ENCODE measurements at places on chromosomes 12 and 14. TPM values are rescaled to one million over a fixed set of nuclear protein-coding genes. Genes with fewer than 3 reads are reported as not detected.

DNA sequence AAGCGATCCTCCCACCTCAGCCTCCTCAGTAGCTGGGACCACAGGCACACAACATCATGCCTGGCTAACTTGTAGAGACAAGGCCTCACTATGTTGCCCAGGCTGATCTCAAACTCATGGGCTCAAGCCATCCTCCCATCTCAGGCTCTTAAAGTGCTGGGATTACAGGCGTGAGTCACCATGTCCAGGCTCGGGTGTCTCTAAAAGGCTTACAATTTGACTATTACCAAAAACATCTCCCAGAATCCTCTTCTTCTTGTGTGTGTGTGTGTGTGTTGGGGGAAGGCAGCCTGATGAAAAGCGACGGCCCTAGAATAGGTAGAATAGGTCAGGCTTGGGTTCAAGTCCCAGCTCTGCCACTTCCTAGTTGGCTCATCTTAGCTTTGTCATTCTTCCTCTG lies 16.8 kb downstream of the MSI1 start:
- DNase-seq: no peak

DNA sequence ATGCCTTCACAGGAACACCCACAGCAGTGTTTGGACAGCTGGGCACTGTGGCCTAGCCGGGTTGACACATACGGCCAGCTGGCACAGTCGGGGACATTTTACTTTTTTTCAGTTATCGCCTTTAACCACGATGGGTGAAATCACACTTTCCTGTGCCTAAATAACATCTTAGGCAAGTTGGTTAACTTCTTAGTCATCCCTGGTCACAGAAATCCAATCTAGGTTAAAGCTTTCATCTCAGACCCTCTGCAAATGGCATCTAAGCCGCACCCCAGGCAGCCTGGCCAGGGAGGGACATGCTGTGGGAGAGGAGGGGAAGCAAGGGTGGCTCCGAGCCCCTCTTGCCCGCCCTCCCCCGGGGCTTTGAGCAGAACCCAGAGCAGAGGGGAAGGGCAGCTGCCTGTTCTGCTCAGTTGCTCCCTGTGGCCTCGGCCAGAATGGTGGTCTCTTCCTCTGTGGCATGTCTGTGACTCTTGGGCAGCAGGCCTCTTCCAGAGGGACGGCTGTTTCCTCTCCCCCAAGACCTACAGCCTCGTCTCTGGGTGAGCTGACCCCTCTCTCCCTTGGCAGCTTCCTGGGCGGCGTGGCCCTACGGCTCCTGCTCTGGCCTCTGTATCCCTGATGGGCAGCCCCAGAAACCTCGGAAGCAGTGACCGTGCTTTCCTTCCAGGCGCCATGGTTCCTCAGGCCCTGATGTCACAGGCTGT lies 85.4 kb upstream of the DYNC1H1 start:
- DNase-seq: no peak

Gene C12orf56
- not detected for total RNA-seq

- no peak for DNase-seq
Observed at GRCh38 chr12:100043631-100044030, 58.9 kb upstream of the ANKS1B start.

Gene MEG3
- 5.7 TPM for total RNA-seq

Gene RABGGTA
- 13.6 TPM for total RNA-seq

- no peak for DNase-seq
Observed at GRCh38 chr14:98173305-98173704, 1098.7 kb downstream of the BCL11B start.

GRCh38 chr12:70557583-70558191 lies 79.5 kb downstream of the PTPRB start:
- DNase-seq: no peak

Gene GPD1
- 190 TPM for total RNA-seq

Gene GPRC5D
- not detected for total RNA-seq

Gene WNT5B
- total RNA-seq: 8.1 TPM

Gene PROX2
- total RNA-seq: not detected

Gene ADAM20
- 2.0 TPM for total RNA-seq

Gene AKAP5
- total RNA-seq: 1.0 TPM

DNA sequence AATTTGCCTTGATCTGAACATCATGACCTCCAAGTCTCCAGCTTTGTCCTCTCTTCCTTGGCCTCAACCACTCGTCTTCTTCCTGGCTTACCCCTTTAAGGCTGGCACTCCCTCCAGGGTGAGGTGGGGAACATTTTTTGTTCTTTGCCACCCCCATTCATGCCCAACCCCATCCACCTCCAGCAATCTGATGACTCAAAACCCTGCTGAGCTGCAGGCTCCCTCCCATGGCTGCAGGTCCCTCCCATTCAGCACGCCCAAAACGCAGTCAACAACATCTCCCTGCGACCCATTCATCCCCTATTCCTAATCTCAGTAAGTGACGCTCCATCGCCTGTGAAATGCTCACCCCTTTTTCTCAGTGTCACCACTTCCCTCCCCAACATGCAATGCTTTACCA lies 138.8 kb upstream of the PRMT8 start:
- no peak for DNase-seq

GRCh38 chr14:89138846-89139245 lies 278.2 kb downstream of the FOXN3 start:
- DNase-seq: no peak

DNA sequence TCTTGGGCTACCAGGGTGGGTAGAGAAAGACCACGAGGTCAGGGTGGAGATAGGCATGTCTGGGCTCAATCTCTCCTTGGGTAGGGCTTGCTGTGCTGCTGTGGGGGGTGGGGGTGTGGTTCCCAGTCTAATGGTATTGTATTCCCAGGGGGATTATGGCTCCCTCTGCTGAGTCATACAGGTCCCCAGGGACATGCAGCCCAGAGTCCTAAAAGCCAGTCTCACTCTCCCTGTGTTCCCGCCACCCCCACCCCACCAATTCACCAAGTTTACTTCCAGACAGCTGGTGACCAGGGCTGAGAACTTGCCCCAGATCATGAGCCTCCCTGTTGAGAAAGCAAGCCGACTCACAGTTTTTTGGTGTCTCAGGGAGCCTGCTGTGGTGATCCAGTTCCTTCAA lies 367.6 kb downstream of the C12orf75 start:
- no peak for DNase-seq

- DNase-seq: no peak
Observed at GRCh38 chr12:47124451-47124850, 44.7 kb upstream of the AMIGO2 start.

- peak; percentile 33 for DNase-seq
Observed at GRCh38 chr14:26984311-26985177, 386.7 kb upstream of the NOVA1 start.

GRCh38 chr12:69189378-69189978 lies 49.9 kb upstream of the CPSF6 start:
- no peak for DNase-seq

DNA sequence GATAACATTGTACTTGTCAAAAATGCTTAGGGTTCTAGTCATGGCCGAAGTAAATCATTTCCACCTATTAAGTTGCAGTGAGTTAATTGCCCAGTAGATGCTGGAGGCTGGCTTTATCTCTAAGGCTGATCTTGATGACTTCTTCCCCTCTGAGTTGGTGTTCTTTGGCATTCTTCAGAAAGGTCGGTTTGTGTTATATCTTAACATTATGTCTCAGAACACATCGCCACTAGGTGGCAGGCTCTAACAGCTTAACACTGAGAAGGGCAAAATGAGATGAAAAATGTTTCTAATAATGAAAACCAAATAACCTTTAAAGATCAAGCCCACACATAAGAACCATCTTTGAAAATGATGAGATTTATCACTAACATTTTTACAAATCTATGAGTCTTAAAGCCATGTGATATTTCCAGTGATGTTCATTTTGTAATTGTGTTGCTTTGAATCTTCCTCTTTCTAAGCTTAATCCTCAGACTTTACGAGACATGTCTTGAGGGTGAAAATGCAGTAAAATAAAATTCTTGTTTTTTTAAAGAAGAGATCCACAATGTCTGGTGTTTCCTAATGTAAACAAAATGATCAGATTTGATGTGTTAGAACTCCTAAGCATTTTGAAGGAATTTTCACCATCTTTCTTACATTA lies 28.6 kb downstream of the SUDS3 start:
- no peak for DNase-seq

GRCh38 chr12:66035288-66035966 lies 95.1 kb downstream of the LLPH start:
- no peak for DNase-seq

DNA sequence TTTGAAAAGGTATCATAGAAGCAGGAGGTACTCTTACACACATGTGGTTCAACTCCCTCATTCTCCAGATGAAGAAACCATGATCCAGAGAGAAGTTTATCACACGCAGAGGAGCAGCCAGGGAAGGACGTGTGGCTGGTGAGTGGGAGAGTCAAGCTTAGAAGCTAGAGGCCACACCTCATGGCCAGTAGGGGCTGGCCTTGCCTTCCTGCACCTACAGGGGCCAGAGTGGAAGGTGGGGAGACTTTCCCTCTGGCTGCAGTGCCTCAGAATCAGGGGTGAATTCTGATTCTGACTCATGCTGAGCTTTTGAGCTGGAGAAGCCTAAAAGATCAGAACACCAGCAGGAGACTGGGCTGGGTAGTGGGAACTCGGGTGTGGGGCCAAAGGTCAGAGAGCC lies 1067.9 kb downstream of the BCL11B start:
- DNase-seq: no peak

DNA sequence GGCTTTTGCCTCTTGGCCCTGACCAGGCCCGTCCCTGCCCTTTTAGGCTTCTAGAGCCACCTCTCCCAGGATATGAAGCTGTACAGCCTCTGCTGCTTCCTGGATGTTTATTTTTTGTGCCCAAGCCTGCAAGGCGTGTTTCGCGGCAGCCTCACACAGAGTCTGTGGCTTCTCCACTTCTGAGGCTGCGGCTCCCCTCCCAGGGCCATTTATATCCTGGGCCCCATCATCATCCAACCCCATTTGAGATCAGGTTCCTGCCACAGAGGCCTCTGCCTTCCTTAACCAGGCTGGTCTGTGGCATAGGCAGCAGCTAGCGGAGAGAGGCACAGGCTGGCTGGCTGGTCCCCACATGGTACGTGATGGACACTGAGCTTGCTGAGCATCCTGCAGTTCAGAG lies 114.1 kb upstream of the PWP1 start:
- no peak for DNase-seq

- DNase-seq: no peak
Observed at GRCh38 chr14:99133636-99134515, 138.1 kb downstream of the BCL11B start.

DNA sequence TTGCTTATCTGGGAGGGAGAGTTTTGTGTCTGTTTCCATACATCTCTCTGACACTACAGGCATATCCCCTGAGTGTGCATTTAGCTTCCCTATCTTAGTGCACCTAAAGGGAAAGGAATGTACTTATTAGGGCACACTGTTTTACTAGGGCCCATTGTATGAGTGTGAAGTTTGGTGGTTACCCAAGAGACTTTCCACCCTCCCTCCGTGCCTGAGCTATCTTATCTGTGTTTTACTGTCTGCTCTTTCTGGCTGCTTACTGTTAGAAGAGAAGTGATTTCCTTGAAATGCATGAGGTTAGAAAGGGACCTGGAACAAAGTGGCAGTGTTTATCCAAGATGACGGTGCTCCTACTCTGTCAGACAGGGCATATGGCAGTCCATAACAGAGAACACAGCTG lies 8.5 kb upstream of the SVOP start:
- no peak for DNase-seq

Gene LUM
- total RNA-seq: 9.5 TPM

- DNase-seq: peak; percentile 88
Observed at GRCh38 chr14:77033622-77034589, 5.4 kb upstream of the IRF2BPL start.

- DNase-seq: no peak
Observed at GRCh38 chr14:22689199-22689598, 45.0 kb upstream of the OR6J1 start.

DNA sequence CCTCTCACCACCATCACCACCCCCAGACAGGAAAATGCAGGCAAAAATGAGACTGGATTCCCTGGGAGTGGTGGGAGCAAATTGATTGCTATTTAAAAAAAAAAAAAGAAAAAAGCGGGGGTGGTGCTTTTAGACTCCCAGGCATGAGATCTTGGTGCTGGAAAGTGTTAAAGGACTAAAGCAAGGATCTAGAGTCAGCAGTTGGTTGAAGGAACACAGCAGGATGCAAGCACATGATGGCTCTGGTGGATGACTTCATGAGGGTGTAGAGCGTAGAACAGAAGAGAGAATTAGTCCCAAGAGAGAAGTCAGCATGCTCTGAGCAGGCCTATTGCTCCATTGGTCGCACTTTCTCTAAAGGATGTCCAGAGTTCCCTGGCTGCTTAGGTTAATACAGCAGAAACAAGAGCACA lies 183.8 kb upstream of the HMGA2 start:
- DNase-seq: no peak

DNA sequence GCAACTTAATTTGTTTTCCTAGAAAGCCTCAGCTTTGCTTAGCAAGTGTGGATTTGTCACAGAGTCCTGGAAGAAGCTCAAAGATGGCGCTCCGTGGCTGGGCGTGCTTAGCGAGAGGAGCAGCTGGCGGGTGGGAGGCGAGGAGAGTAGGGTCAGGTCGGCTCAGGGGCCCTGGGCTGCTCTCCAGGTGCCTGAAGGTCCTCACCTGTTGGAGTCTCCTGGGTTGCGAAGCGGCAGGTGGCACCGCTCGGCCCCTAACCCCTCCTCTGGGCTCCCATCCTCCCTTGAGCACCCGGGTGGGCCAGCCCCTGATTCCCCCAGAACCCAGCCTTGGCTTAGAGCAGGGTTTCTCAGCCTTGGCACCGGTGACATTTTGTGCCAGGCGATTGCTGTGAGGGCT lies 25.1 kb downstream of the LRTM2 start:
- peak; percentile 28 for DNase-seq

DNA sequence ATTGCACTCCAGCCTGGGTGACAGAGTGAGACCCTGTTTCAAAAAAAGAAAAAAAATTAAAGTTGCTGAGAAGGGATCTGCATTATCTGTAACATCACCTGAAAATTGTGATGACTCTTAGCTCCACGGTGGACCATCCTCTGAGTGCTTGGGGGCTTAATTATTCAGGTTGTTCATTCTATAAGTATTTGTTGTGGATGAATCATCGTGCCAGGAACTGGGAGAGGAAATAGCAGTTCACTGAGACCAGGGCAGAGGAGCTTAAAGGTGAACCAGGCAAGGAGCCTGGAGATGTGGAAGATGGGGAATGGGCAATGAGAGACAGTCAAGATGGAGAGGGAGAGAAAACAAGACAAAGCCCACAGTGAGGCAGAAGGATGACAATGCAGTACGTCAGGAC lies 25.5 kb upstream of the GSC start:
- DNase-seq: no peak

Gene HOXC6
- total RNA-seq: not detected

GRCh38 chr14:22520796-22521195 lies 68.2 kb downstream of the DAD1 start:
- DNase-seq: no peak
